ENCODE measurements at places on chromosomes 5 and 9.

- DNase-seq: peak; percentile 83
These were observed 22.1 kb downstream of the PTCH1 start for GRCh38 chr9:95494416-95495371.

DNA sequence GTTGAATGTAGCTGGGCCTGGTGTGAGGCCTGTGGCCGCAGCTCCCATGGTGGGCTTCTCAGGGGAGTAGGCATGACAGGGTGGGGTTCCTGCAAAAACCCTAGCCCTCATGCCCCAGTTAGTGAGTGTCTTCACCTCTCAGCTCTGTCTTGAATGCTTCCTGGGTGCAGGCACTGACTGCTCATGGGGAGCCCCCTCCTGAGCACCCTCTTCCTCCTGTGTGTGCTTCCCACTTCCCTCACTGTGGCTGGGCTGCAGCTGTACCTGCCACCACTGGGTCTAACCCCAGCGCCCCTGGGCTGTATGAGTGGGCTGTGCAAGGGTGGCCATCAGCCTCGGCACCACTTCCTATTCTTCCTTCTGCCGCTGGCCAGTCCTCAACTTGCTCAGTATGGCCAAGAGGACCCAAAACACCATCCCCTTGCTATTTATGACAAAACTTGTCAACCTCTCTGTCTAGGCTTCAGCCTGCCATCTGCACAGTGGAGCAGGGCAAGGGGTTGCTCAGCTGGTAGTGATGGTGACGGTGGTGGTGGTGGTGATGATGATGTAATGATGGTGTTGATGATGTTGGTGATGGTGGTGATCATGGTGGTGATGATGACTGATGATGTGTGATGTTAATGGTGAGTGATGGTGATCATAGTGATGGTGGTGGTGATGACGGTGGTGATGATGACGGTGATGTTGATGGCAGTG lies 67.5 kb downstream of the RXRA start:
- DNase-seq: no peak

DNA sequence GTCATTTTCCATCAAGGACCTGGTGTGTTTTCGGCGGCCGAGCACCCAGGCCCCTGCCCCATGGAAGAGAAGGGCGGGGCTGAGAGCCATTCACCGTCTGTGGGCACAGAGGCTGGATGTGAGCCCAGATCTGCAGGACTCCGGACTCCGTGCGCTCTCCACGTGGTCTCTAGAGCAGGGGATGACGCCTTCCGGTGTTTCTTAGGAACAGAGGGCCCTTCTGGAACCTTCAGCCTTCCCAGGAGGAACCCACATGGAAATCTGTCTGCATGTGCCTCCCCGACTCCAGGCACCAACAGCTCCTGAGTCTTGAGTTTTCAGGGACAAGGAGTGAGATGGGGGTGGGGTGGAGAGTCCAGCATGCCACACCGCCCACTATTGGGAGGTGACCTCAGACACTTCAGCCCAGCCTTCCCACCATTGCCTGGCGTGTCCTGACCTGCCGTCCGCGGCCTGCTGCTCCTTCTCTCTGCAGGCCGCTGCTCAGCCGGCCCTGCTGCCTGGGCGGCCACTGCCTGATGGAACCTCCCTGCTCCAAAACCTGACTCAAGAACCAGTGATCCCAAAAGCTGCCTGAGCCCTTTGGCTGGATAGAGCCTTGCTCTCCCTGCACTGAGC lies 2.4 kb upstream of the RXRA start:
- DNase-seq: no peak

DNA sequence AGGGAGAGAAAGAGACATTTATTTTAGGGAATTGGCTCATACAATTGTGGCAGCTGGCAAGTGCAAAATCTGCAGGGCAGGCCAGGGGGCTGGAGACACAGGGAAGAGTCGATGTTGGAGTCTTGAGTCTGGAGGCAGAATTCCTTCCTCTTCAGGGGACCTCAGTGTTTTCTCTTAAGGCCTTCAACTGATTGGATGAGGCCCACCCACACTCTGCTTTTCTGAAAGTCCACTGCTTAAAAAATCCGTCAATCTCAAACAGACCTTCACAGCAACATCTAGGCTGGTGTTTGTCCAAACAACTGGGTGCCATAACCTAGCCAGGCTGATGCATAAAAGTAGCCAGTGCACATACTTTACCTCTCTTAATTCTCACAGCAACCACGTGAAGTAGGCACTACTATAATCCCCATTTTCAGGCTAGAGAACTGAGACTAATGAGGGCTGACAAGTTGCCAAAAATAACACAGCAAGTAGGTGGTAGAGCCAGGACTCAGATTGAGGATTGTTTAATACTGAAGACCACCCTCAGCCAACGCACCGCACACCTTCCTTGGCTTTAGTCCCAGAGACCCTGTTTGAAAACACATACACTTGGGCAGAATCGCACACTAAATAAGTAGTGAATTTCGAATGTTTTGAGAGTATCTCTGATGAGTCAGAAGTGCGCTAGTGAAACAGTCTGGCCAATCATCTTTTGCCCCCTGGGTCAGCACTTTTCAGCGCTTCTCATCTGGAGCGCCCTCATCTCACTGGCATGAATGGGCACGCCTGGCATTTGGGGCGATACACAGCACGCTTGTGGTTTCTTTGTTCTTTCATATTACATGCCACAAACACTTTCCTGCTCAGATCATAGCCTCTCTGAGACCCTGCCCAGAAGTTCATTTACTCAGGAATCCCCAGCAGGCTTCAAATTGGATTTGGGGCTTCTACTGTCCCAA lies 591.4 kb downstream of the CCDC171 start:
- no peak for DNase-seq

- peak; percentile 20 for DNase-seq
These were observed 32.9 kb upstream of the STX17 start for GRCh38 chr9:99873531-99873930.

DNA sequence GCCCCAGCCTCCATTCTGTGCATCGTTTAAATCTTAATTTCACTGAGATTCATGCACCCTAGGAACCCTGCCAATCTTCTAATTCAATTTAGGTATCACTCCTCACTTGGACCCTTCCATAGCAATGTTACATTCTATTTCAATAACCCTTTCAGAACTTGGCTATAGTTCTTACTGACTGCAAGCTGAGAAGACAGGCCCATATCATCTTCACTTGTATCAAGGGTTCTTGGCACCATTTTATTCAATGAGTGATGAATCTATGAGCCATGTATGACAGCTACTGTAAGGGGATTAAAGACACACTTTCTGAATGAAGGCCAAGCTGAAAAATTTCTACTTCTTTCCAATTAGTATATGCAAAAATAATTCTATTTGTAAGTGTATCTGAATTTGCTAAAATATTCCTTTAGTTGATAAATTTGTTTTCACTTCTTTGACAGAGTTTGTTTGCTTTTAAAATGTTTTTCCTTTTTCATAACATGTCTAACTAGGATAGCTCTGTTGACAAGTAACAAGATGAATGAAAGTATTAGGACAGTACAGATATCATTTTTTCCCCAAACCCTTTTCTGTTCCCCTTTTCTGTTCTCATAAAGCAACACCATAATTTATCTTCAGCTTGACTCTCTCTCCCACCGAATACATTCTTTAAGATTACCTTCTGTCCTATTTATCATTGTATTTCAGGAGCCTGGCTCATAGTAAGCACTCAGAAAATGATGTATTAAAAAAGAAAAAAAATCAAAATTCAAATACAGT lies 9.6 kb downstream of the ITGA2 start:
- DNase-seq: no peak

GRCh38 chr5:150035139-150035895 lies 34.8 kb downstream of the HMGXB3 start:
- no peak for DNase-seq
